ENCODE measurements at places on chromosomes 7 and 10. TPM values are rescaled to one million over a fixed set of nuclear protein-coding genes. Genes with fewer than 3 reads are reported as not detected.

Gene PILRB
- 8.1 TPM for total RNA-seq

Gene ARL5B
- total RNA-seq: 10.8 TPM

Gene RASSF4
- total RNA-seq: 6.0 TPM

Gene LRRC72
- not detected for total RNA-seq

Gene ALKBH4
- 17.6 TPM for total RNA-seq

Gene SEPTIN14
- not detected for total RNA-seq

Gene PLEKHS1
- total RNA-seq: not detected

Gene EN2
- not detected for total RNA-seq

Measured in uterine smooth muscle cell (primary cell).